Cerebellum (tissue), 4 donors: ENCODE measurements at places on chromosomes 7 and 10.

- DNase-seq, result no peak
Measured at GRCh38 chr7:20795881-20796280, 9.2 kb upstream of the SP8 start.

DNA sequence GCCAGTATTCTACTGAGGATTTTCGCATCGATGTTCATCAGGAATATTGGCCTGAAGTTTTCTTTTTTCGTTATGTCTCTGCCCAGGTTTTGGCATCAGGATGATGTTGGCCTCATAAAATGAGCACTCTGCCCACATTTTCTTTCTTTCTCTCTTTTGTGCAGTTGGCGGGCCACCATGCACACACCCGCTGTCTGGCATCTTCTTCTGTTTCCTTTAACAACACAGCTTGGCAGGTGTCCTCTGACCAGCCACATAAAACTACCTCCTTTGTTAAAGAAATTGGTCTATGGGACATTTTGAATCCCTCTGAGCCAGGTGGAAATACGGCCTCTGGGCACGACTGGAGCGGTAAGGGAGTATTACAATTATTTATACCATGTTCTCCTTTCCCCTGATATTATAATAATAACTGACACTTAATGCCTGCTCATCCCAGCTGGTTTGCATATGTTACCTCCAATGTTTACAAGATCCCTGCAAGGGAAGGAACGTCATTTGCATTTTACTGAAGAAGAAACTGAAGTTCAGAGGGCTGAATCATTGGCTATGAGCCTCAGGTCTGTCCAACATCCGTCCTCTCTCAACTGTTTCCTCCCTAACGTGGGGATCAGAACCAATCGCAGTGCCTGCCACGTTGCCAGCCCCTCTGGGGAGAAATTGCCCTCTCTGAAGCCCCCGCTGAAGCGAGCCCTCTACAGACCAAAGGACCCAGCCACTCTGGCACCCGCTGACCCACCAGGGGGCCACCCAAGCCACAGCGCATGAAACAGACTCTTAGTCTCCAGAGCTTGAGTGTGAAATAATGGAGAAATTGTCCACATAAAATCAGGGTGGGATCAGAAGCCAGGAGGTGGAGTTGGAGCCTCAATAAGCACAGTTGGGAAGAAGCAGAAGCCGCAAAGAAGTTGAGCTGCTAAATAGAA, 125.0 kb upstream of the FOXK1 start:
- DNase-seq, result no peak

DNA sequence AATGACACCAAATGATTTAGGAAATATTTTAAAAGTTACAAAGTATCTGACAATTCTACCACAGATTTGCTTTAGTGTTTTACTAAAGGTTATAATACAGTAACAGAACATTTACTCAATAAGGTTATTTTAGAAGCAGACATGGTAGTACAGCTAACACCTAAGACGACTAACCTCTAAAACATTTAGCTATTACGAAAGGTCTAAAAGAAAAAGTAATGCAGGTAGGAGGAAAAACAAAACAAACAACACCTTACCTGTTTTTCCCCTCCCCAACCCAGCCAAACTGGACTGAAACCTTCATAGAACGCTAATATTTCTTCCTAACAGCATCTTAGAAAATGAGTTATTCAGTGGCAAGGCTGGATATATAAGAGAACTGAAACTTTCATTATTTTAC, 111.3 kb downstream of the SNX13 start:
- DNase-seq, result no peak

- DNase-seq, result no peak
Measured at GRCh38 chr10:94351089-94351488, 11.7 kb downstream of the NOC3L start.

DNA sequence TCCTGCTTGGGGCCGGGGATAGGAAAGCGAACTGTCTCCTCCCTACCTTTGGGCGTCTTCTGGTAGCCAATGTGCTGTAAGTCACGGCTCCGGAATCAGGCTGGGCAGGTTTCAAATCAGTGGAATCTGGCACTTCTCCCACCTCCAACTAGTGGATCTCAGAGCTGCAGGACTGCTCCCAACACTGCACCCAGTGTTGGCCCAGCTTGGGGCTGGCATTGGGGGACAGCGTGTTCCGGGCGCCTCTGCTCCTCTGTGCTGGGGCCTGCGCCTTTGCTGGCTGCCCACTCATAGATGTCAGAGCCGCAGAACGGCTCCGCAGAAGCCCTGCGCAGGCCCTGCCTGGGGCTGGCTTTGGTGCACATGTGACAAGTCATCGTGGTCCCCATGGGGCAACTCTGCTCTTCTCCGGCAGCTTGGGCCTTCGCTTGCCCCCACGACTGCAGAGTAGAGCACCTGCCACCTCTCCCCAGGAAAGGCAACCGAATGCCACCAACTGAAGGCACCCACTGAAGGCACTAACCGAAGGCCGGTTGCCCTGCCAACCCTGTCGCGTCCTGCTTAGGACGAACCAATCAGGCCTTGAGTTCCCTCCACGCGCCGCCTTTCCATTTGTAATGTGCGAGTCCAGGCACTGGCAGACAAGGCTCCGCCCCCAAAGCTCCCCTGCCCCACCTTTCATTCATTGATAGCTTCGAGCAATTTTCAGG, 85.5 kb upstream of the ABI1 start:
- DNase-seq, result no peak

- DNase-seq, result peak; percentile 29
Measured at GRCh38 chr10:46028584-46029460, 1.6 kb downstream of the NCOA4 start.

DNA sequence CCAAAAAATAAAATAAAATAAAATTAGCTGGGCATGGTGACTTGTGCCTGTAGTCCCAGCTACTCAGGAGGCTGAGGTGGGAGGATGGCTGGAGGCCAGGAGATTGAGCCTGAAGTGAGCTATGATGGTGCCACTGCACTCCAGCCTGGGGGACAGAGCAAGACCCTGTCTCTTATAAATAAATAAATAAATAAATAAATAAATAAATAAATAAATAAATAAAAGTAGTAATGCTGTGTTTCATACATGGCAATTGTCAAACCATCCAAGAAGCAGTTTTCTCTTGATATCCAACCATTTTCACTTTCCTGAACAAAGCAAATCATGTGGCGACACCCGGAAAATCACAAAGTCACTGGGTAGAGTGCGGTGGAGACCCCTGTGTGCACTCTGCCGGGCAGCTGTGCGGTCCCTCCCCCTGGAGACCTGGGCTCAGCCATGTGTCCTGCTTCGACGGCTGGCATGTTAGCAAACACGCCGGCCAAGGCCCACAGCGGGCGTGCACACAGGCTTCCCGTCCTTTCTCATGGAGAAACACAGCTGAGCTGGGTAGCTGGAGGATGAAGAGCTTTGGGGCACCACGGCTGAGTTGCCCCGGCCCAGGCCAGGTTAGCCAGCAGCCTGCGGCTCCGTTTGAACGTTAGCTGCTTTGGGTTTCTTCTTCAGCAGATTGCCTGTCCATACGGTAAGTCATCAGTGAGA, 22.3 kb upstream of the RNF32 start:
- DNase-seq, result no peak

- no peak for DNase-seq
Measured at GRCh38 chr7:42385912-42386311, 148.9 kb upstream of the GLI3 start.

DNA sequence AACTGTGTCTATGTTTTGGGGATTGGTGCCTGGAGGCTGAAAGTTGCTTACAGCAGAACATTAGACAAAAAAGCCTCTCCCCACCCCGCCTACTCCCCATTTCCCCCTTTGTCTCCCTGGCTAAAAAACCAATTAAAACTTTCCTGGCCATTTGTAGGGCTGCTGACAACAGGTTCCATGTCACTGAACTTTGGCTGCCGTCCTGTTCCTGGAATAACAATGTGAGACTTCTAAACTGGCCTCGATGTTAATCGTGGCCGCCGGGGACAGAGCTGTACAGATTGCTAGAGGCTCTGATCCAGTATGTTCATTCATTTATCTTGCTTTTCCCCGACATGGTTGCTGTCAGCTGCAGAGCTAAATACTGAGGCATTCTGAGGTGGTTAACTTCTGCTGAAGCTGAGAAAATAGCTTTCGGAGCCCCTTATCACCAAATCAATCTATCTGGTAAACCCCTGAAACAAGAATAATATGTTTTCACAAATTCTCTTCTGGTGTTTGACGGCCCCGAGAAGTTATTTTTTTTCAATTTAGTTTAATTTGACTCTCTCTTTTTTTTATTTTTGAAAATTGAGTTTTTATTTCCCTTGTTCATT, 271.6 kb downstream of the GFRA1 start:
- no peak for DNase-seq

DNA sequence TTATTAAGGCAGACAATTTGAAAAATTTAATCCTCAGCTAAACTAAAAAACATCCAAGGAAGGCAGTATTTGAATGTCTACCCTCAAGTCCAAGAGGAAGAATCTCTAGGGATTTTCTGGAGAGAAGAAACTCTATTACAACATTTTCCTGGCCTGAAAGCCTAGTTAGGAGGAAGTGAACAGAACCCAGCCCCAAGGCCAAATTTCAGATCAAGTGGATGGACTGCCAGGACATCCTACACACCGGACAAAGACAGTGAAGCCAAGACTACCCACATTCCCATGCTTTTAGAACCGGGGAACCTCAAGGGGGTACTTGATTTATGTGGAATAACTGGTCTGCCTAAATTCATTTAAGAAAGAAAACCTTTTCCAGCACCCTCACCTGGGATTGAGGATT, 108.9 kb upstream of the MEOX2 start:
- DNase-seq, result no peak

- no peak for DNase-seq
Measured at GRCh38 chr7:114919587-114919986, 2.3 kb upstream of the MDFIC start.

DNA sequence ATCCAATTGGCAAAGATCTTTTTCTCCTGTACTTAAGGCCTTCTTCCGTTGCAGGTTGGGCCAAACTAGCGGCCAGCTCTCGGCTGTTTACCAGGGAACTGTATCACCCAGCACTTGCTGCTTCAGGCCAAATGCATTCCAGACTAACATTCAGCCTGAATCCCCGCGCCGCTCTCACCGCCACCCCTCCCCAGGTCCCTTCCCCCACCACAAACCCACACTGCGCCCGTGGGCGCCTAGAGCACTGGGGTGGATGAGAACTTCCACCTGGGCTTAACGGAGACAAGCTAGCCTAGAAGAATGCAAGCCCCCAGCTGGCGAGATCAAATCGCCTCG, 676 bp downstream of the TCAF1 start:
- peak; percentile 45 for DNase-seq

GRCh38 chr7:138974675-138975292, 6.4 kb downstream of the KIAA1549 start:
- no peak for DNase-seq

- no peak for DNase-seq
Measured at GRCh38 chr10:126658928-126659327, 11.6 kb downstream of the C10orf90 start.

DNA sequence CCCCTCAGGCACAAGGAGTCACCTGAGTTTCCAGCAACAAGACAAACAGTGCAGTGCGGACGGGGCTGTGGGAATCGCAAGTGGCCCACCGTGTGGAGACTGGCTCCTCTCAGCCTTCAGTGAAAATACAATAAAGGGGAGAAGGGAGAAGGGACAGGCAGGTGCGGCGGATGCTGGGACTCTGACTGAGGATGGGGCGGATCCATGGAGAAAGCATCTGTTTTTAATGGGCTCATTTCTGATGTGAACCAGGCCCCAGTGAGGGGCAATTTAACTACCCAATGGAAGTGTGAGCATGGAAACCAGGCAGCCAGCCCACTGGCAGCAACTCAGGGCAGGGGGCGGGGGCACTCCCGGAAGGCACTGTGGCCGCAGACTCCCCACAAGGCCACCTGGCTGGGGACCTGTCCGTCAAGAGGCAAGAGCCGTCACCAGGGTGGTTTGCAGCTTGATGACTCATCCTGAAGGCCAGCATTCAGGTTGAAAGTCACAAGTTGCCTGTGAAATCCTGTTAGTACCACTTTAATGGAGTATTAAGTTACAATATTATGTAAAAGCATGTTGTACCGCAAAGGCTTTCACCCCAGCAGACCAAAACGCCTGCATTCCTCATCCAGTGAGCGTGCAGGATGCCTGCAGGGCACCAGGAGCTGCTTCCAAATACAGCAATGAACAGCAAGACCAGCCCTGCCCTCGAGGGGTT, 476.4 kb downstream of the PTPRN2 start:
- no peak for DNase-seq

DNA sequence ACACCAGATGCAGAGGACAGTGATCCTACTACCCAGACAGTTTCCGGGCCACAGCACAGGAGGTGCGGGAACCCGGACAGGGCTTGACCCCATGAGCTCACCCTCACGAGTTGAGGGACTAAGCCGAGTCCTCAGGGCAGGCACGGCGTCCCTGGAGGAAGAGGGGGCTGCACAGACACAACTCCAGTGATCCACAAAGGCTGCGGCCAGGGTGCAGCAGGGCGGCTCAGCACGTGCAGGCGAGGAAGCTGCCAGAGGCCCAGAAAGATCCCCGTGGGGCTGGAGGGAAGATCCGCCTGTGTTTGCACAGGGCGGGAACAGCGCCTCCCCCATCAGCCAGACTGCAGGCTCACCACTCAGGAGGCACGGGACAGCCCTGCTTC, 45.9 kb upstream of the TMEM72 start:
- DNase-seq, result no peak

GRCh38 chr10:10520491-10521385, 496.9 kb upstream of the CELF2 start:
- DNase-seq, result no peak

DNA sequence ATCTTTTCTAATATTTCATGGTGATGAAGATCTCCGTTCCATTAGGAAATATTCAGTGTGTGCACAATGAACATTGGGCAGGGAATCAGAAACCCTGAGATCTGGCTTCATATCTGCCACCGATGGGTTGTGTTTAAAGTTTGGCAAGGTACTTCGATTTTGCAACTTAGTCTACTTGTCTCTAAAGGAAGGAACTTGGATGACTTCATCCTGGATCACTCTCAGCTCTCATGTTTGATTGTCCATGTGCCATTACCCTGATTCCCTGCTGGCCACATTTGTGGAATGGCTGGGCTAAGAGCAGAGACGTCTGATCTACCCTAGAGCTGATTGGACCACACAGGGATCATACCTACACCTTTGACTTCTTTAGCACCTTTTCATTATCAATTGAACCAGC, 177.0 kb upstream of the KMT2E start:
- DNase-seq, result no peak

- no peak for DNase-seq
Measured at GRCh38 chr7:116591202-116592040, 66.6 kb downstream of the CAV1 start.

DNA sequence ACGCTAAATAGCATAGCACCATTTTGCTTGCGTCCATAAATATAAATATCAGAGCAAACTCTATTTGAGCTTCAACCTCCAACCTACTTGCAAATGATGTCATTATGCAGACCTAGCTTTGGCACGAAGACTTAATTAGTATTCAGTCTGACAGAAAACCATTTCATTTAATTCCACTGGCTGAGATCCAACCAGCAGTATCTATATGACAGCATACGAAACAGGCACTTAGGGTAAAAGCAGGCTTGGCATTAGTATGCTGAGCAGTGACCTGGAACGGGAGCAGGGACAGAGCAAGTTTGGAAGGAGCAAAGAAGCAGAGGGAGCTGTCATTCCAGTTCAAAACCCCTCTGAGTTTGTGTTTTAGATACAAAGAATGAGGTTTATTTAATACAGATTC, 312.5 kb upstream of the CHRM2 start:
- no peak for DNase-seq

- DNase-seq, result no peak
Measured at GRCh38 chr7:6180344-6180725, 92.1 kb downstream of the CYTH3 start.

- no peak for DNase-seq
Measured at GRCh38 chr10:70162892-70163201, 7.5 kb downstream of the SAR1A start.
